ENCODE measurements at places on chromosomes 12 and 14. TPM values are rescaled to one million over a fixed set of nuclear protein-coding genes. Genes with fewer than 3 reads are reported as not detected.

DNA sequence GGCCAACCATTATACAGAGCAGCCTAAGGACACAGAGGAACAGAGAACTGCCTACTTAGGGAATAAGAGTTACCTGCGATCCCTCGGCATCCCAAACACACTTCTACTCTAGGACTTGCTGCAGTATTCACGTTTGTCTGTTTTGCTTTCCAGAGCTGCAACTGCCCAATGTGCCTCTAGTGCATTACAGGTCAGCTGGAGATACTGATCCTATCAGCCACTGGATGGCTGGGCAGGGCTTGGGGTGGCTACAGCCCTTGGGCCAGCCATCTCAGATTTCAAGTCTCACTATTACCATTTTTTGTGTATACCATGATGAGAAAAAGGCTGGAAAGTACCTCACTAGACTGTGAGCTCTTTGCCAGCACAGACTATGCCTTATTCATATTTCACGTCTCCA lies 4.6 kb downstream of the ARF3 start:
- DNase-seq = no peak

DNA sequence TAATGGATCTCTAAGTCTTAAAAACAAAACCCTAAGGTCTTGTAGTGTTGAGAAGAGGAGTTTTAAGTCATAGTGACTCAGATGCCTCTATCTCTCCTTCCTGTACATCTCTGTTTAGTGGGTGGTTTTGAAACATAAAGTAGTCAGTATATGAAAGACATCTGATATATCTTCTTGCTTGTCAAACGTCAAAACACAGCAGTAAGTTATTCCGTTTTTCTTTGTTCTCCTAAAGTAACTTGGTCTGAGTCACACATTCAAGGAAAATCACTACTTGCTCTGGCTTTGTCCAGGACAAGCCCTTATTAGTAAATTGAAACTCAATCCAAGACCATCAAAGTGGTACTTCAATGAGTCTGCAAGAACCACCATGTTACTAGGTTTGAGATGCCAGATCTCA lies 1172.5 kb downstream of the BCL11B start:
- no peak for DNase-seq

GRCh38 chr12:6435961-6436715 lies 8.6 kb upstream of the CD27 start:
- DNase-seq = no peak

LGR5 gene
- 0.17 TPM for polyA plus RNA-seq

- no peak for DNase-seq
Observed at GRCh38 chr12:50040657-50041056, 15.4 kb upstream of the RACGAP1 start.

GPX2 gene
- 611 TPM for polyA plus RNA-seq

ADAM21 gene
- polyA plus RNA-seq = 0.17 TPM

DNA sequence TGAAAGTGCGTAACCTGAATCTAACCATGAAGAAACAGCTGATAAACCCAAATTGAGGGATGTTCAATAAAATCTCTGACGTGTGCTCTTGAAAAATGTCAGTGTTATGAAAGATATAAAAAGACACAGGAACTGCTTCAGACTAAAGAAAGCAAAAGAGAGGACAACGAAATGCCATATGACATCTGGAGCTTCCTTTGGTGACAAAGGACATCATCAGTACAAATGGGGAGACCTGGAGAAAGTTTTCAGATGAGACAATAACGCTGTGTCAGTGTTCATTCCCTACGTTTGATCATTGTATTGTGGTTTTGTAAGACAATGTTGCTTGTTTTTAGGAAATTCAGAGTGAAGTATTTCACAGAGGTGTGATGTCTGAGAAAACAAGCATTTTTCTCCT lies 125.9 kb upstream of the MAP1LC3B2 start:
- no peak for DNase-seq

GRCh38 chr14:63988579-63988978 lies 135.8 kb downstream of the SYNE2 start:
- DNase-seq = no peak

DNA sequence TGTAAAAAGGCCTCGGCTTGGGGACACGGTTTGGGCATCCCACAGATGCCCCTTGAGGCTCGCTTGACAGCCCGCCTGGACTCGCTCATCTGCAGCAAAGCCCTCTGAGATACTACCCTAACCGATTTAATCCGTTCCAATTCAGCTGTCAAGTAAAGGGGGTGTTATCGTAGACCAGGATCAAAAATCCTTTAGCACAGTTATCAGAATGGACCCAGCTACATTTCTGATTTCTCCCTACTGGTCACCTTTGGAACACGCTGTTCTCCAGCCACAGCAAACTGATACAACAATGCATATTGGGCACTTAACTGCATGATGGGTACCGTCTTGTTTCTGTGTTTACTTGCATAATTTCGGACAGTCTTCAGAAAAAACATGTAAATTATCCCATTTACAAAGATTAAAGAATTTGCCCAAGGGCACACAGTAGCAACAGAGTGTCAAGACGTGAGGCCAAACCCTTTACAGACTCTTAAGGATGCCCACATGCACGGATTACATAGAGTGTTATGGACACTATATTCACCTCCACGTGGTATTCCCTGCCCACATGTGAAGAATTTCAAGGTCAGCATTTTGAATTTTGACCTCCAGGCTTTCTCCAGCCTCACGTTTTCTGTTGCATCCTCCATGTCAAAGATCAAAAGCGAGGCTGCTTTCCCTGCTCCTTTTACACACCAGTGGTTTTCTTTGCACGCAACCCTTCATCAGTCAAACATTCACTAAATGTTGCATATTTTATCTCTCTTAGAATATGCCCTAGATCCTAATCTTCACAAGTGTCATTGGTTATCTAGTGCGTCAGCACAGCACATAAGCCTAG lies 3.2 kb upstream of the DUSP6 start:
- DNase-seq = no peak

GRCh38 chr12:42552822-42553221 lies 36.7 kb downstream of the PRICKLE1 start:
- DNase-seq = no peak

KRT75 gene
- polyA plus RNA-seq = not detected

DNA sequence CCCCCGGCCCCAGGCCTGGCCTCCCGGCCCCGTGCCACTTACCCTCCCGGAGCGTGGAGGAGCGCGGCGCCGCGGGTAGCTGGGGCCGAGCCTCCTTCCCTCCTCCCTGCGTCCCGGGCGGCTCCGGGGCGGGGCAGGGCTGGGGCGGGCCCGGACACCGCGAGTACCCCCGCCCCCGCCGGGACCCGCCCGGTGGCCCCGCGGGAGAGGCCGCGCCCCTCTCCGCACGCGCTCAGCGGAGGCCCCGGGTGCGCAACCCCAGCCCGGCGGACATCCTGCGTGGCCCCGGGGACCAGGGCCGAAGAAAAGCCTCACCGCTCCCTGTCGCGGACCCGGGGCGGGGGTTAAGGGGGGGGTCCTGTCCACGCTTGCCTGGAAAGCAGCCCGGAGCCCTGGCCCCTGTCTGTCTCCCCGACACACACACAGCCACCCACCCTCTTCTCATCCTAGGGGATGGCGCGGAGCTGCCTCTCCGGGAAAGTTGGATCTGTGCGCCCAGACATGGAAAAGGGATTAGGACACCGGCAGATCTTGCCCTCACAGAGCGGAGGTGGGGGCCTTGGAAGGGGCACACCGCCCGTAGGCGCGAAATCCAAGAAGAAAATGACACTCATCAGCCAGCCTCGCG lies at the start of gene SYNE3:
TSS of gene SYNE3 (minus strand) at position 97 of the 628 bp plus-strand sequence. CDS start 40,829 bp downstream, outside the sequence.
- DNase-seq = peak; percentile 78

DNA sequence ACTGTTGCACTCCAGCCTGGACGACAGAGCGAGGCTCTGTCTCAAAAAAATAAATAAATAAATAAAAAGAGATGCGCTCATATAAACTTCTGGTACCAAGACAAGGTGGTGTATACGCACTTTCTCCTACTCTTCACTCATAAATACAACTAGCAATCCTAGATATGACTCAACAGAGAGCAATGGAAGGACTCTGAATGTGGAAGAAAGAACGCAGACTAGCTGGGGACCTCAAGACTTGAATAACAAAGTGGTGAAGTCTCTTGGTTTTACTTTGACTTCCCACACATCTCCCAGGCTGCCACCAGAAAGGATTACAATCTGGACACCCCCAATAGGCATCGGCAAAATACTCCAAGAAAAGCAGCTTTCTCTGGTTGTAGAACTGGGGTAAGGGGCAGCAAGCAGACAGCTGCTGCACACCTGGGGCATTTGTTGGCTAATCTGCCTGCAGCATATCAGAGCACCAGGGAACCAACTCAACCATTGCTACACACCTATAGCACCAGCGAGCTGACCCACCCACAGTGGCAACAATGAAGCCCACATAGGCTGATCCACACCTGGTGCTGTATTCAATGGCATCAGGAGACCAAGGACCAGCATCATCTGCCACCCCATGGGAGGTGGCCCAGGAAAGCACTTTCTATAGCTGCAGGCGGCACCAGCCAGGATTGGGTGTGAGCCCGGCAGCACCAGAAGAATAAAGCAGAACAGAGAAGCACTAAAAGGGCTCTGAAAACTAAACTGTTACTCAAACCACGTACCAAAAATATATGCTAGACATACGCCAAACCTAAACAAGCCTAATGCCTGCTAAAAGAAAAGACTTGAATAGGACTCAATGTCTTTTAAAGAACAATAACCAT lies 1231.7 kb upstream of the TMEM132C start:
- DNase-seq = no peak

LALBA gene
- polyA plus RNA-seq = not detected

C12orf50 gene
- polyA plus RNA-seq = not detected

GRCh38 chr14:105166571-105167302 lies 1.8 kb downstream of the JAG2 start:
- DNase-seq = no peak

GRCh38 chr14:26008290-26008689 lies 589.5 kb downstream of the NOVA1 start:
- DNase-seq = no peak

DNA sequence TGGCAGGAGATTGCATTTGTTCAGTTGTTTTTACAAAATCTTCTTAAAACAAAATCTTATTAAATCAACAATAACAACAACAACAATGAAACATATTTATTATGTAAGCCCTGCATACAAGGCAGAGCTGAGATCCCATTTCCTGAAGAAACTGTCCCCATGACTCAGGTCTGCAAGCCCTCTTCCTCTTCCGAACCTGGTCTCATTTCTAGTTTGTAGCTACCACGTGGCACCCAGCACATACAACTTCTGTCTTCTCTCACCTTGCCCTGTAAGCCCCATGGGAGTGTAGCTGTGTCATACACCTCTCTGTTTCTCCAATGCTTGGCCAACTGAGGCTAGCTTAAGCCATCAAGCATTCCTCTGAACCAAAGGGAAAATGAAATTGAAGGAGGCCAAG lies 106.4 kb downstream of the SLC8A3 start:
- no peak for DNase-seq
